ENCODE measurements at places on chromosomes 16 and 17. TPM values are rescaled to one million over a fixed set of nuclear protein-coding genes. Genes with fewer than 3 reads are reported as not detected.

DNA sequence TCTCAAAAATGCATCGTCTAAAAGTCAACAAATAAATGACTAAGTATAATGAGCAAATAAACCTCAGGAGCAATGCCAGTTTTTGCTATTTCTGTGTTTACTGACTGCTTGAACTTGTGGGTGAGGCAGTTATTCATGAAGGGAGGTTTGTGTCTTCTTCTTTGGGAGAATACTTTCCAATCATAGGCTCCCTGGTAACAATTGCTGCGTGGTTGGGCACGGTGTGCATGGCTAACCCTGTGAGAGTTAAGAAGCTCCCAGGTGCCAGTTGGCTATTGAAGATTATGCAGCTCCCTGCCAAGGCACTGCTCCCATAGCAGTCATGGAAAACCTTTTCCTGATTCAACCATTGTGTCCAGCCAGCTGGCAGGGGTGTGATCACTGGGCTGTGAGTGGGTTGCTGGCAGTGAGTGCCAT lies 775.9 kb upstream of the GOT2 start:
- no peaks in the 10 kb centered on the region for H3K4me1 ChIP-seq
- H3K36me3 ChIP-seq: no peaks in the 10 kb centered on the region
- no peak overlapping the region for H3K4me3 ChIP-seq
- H3K27ac ChIP-seq: no peak overlapping the region
- DNase-seq: no peak

GRCh38 chr17:76241691-76242255 lies 1.5 kb upstream of the RNF157 start:
- H3K27ac ChIP-seq: peak overlapping the region; percentile 72
- H3K4me3 ChIP-seq: peak overlapping the region; percentile 80
- H3K27me3 ChIP-seq: no peaks in the 10 kb centered on the region
- DNase-seq: no peak

DNA sequence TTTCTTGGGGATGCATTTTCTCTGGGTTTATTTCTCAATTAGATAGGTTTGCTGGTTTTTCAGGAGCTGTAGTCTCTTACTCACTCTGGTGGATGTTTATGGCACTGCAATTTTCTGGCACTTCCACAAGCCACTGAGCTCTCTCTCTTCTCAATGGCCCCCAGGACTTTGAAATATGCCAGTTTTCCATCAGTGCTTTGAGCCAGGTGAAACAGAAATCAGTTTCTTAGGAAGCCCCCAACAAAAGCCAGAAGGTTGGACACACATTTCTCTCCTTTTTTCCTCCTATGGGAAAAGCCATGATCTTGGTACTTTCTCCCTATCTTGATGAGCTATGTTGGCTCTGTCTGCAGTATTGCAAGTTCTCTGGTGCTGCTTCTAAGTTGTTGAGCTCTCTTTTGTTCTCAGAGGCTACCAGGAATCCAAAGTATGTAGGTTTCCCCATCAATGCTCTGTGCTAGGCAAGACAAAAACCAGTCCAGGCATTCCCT lies 90.7 kb upstream of the SMIM36 start:
- no peak overlapping the region for H3K27ac ChIP-seq
- no peak overlapping the region for H3K4me3 ChIP-seq
- H3K27me3 ChIP-seq: no peaks in the 10 kb centered on the region
- no peaks in the 10 kb centered on the region for H3K36me3 ChIP-seq
- DNase-seq: no peak
- no peaks in the 10 kb centered on the region for H3K4me1 ChIP-seq

- H3K4me1 ChIP-seq: peaks cover 15% of the 10 kb centered on the region
- no peaks in the 10 kb centered on the region for H3K36me3 ChIP-seq
- DNase-seq: no peak
- no peak overlapping the region for H3K27ac ChIP-seq
These were observed 782 bp downstream of the FAM83G start for GRCh38 chr17:19003543-19004420.

Gene CCT6B
- 2.6 TPM for total RNA-seq

DNA sequence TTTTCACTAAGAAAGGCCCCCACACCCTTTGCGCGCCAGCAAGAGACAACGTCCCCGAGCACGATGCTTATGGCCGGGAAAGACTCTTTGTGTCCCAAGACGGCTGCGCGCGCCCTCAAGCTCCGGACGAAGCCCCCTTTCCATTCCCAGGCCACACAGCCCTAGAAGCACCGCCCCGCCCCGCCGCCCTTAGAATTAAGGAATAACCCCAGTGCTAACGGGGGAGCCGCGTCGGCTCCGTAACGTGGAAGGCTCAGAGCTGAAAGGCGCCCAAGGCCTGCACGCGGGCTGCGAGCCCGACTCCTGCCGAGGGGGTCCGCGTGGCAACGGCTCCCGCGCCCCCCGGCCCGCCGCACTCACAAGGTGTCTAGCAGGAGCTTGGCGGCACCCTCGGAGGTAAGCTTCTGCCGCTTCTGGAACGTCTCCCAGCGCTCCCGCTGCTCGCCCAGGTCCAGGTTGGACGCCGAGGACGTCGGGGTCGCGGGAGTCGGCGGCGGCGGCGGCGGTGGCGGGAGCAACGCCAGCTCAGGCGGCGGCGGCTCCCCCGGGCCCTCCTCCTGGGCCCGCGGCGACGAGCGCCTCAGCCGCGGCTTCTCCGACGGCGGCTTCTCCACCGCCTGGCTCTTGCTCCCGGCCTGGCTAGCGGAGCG lies 477 bp downstream of the CENPV start:
- H3K4me1 ChIP-seq: peaks cover 18% of the 10 kb centered on the region
- DNase-seq: no peak
- H3K36me3 ChIP-seq: peaks cover 15% of the 10 kb centered on the region
- H3K27me3 ChIP-seq: peaks cover 23% of the 10 kb centered on the region
- H3K27ac ChIP-seq: no peak overlapping the region

Gene PIK3R6
- 1.2 TPM for total RNA-seq

- DNase-seq: no peak
- H3K4me1 ChIP-seq: peaks cover 47% of the 10 kb centered on the region
- H3K36me3 ChIP-seq: peaks cover 45% of the 10 kb centered on the region
- H3K4me3 ChIP-seq: peak overlapping the region; percentile 85
- no peak overlapping the region for H3K27ac ChIP-seq
These were observed 2.2 kb downstream of the TXNL4B start for GRCh38 chr16:72091217-72091616.

Gene PTX4
- not detected for total RNA-seq

DNA sequence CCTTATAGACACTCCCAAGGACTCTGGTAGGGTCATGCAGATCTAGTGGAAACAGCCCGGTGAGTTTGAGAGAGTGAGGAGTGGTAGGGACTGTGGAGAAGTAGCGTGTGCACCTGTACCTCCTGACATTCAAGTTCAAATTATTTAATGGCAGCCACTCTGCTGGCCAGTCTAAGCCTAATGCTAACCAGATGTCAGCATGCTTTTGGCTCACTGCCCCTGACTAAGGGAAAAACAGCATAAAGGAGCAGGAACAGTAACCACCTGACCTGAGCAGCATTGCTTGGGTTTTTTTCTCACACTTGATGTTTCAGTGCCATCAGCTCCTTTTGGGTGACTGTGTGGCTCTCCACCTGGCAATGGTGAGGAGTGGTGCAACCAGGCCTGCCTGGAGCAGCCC lies 23.8 kb upstream of the SLC12A3 start:
- no peaks in the 10 kb centered on the region for H3K27me3 ChIP-seq
- DNase-seq: no peak
- H3K27ac ChIP-seq: no peak overlapping the region
- H3K4me1 ChIP-seq: peaks cover 5% of the 10 kb centered on the region

- peaks cover 28% of the 10 kb centered on the region for H3K4me1 ChIP-seq
- peak overlapping the region; percentile 89 for H3K27ac ChIP-seq
- peaks cover 36% of the 10 kb centered on the region for H3K36me3 ChIP-seq
- DNase-seq: no peak
- H3K27me3 ChIP-seq: no peaks in the 10 kb centered on the region
These were observed 601 bp downstream of the SPNS1 start for GRCh38 chr16:28975158-28975599.

DNA sequence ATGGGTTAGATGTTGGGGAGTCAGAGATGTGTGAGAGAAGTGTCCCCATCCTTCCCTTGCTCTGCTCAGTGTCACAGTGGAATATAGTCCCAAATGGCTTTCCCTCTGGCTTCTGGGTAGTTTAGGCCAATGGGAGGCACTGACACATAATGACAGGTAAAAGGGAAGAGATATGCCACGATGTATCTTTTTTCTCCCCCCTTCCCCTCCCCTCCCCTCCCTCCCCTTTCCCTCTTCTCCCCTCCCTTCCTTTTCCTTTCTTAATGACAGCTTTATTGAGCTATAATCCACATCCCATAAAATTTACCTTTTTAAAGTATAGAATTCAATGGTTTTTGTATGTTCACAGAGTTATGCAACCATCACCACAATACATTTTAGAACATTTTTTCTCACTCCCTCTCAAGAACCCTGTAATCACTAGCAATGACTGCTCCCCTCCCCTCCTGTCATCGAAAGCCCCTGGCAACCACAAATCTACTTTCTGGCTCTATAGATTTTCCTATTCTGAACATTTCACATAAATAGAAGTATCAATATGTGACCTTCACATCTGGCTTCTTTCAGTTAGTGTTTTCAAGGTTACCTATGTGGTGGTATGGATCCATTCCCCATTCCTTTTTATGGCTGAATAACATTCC lies 617 bp upstream of the CCR7 start:
- no peak overlapping the region for H3K27ac ChIP-seq
- H3K27me3 ChIP-seq: peaks cover 60% of the 10 kb centered on the region
- DNase-seq: no peak
- H3K36me3 ChIP-seq: no peaks in the 10 kb centered on the region
- H3K4me1 ChIP-seq: peaks cover 3% of the 10 kb centered on the region
- H3K4me3 ChIP-seq: no peak overlapping the region

GRCh38 chr16:54444851-54445458 lies 158.4 kb upstream of the IRX3 start:
- DNase-seq: no peak
- H3K36me3 ChIP-seq: no peaks in the 10 kb centered on the region
- no peak overlapping the region for H3K4me3 ChIP-seq
- no peak overlapping the region for H3K27ac ChIP-seq

- no peaks in the 10 kb centered on the region for H3K36me3 ChIP-seq
- DNase-seq: peak; percentile 54
- peaks cover 57% of the 10 kb centered on the region for H3K4me1 ChIP-seq
- H3K27ac ChIP-seq: no peak overlapping the region
- no peak overlapping the region for H3K4me3 ChIP-seq
These were observed 42.0 kb downstream of the CMIP start for GRCh38 chr16:81486540-81487061.

DNA sequence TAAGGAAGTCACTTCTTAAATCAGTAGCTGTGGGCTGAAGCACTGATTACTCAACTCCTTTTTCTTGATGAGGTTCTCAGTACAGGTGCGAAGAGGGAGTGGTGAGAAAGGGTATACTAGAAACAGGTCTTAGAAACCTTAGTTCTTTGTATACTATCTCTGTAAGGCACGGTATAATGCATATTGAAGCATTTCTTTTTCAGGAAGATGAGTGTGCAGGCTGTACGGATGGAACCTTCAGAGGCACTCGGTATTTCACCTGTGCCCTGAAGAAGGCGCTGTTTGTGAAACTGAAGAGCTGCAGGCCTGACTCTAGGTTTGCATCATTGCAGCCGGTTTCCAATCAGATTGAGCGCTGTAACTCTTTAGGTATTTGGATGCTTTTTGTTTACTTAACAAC lies 39.2 kb downstream of the CYLD start:
- no peaks in the 10 kb centered on the region for H3K27me3 ChIP-seq
- no peak for DNase-seq
- H3K4me1 ChIP-seq: no peaks in the 10 kb centered on the region
- H3K36me3 ChIP-seq: peaks cover 76% of the 10 kb centered on the region

GRCh38 chr16:88685156-88686061 lies 898 bp downstream of the SNAI3 start:
- DNase-seq: no peak
- peak overlapping the region; percentile 76 for H3K4me3 ChIP-seq
- H3K36me3 ChIP-seq: no peaks in the 10 kb centered on the region
- H3K27me3 ChIP-seq: peaks cover 98% of the 10 kb centered on the region

Gene HASPIN
- total RNA-seq: 0.33 TPM

- peaks cover 97% of the 10 kb centered on the region for H3K4me1 ChIP-seq
- no peak for DNase-seq
- H3K4me3 ChIP-seq: no peak overlapping the region
- H3K36me3 ChIP-seq: no peaks in the 10 kb centered on the region
These were observed 7.3 kb downstream of the CDH13 start for GRCh38 chr16:82633964-82634600.

- peak overlapping the region; percentile 72 for H3K4me3 ChIP-seq
- peak overlapping the region; percentile 87 for H3K27ac ChIP-seq
- peaks cover 19% of the 10 kb centered on the region for H3K36me3 ChIP-seq
- peak; percentile 43 for DNase-seq
- peaks cover 78% of the 10 kb centered on the region for H3K27me3 ChIP-seq
These were observed 118.2 kb upstream of the SMURF2 start for GRCh38 chr17:64780096-64781013.

GRCh38 chr17:52202520-52203080 lies 44.1 kb upstream of the CA10 start:
- no peaks in the 10 kb centered on the region for H3K27me3 ChIP-seq
- H3K4me1 ChIP-seq: no peaks in the 10 kb centered on the region
- no peak overlapping the region for H3K4me3 ChIP-seq
- no peaks in the 10 kb centered on the region for H3K36me3 ChIP-seq
- no peak overlapping the region for H3K27ac ChIP-seq

- H3K36me3 ChIP-seq: peaks cover 53% of the 10 kb centered on the region
- H3K27me3 ChIP-seq: no peaks in the 10 kb centered on the region
- no peak for DNase-seq
- no peak overlapping the region for H3K27ac ChIP-seq
- H3K4me3 ChIP-seq: peak overlapping the region; percentile 41
These were observed 21.1 kb downstream of the CLUH start for GRCh38 chr17:2690165-2691068.

Gene PPP1R27
- total RNA-seq: 0.25 TPM

Gene PIMREG
- total RNA-seq: 0.19 TPM

DNA sequence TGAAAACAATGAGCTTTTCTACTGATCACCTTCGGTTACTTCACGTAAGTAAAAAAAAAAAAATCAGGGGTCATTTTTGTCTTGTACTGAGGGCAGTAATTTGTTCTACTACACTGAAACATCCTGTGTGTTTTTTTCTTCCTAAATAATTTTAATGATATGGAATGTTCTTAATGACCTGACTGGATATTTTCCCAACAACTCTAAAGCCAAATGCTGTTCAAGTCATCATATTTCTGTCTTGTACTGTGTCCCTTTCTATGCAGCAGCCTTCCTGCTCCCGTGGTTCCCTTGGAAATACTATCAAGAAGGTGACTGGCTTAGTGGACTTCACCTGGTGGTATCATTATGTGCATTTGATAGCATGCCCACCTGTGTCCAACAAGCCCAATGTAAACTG lies 10.8 kb upstream of the CDR2 start:
- peaks cover 24% of the 10 kb centered on the region for H3K4me1 ChIP-seq
- H3K27ac ChIP-seq: no peak overlapping the region
- H3K36me3 ChIP-seq: no peaks in the 10 kb centered on the region

- no peak overlapping the region for H3K4me3 ChIP-seq
- H3K36me3 ChIP-seq: peaks cover 34% of the 10 kb centered on the region
- H3K4me1 ChIP-seq: no peaks in the 10 kb centered on the region
- H3K27me3 ChIP-seq: no peaks in the 10 kb centered on the region
- no peak overlapping the region for H3K27ac ChIP-seq
- DNase-seq: no peak
These were observed 1.3 kb downstream of the IGFALS start for GRCh38 chr16:1791943-1792812.

DNA sequence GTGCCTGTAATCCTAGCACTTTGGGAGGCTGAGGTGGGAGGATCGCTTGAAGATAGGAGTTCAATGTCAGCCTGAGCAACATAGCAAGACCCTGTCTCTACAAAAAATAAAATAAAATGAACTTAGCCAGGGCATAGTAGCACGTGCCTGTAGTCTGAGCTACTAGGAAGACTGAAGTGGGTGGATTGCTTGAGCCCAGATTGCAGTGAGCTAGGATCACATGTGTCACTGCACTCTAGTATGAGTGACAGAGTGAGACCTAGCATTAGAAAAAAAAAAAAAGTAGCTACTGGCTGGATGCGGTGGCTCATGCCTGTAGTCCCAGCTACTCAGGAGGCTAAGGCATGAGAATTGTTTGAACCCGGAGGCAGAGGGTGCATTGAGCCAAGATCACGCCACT lies 6.0 kb downstream of the ADAP2 start:
- H3K4me1 ChIP-seq: peaks cover 2% of the 10 kb centered on the region
- no peak overlapping the region for H3K27ac ChIP-seq
- DNase-seq: no peak
- peaks cover 3% of the 10 kb centered on the region for H3K36me3 ChIP-seq
